ENCODE measurements at places on chromosomes 6 and 20.

DNA sequence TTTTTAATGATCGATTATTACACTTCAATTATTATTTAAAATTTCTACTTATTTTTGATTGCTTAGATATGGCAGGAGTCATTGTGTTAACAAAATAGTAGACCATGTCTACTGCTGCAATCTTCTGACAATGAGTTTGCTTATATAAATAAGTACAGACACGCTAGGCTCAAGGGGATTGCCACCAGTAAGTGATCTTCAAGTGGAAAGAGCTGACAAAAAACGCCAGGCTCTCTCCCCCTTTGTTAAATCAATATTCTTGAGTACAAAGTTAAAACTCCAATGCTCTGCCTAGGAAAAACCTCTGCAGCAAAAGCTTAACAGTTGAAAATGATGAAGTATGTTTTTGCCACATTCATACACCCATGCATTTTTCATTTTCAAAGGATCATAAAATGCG lies 738.1 kb downstream of the HDGFL1 start:
- no peak overlapping the region for H3K4me3 ChIP-seq
- no peaks in the 10 kb centered on the region for H3K36me3 ChIP-seq
- H3K27me3 ChIP-seq = no peaks in the 10 kb centered on the region
- H3K4me1 ChIP-seq = no peaks in the 10 kb centered on the region
- DNase-seq = no peak

DNA sequence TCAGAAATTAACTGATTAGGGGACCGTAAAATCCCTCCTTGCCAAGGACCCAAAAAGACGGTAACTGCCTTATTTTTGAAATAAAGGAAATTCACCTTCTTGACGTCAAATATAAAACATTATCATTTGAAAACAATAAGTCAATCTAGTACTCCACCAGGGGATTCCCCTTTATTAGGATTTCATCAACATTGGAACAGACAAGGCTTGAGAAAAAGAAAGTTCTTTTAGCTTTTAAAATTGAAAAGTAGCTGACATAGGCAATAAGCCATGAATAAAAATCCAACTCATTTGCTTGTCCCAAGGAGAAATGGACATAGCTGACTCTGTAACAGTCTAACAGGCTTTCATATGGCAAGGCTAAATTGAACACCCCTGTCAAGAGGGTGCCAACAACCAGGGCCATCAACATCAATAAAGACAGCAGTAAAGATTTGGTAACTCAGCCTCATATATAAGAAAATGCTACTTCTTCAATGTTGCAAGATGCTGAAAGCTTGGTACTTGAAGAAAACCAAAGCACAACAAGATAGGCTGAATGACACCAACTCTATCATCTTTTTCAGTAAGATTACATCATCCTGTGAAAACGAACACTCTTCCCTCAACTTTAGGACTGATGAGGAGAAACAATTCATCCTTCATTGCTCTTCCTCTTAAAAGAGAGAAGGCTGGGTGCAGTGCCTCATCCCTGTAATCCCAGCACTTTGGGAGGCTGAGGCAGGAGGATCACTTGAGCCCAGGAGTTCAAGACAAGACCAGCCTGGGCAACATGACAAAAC lies 121.0 kb upstream of the PRDM1 start:
- DNase-seq = no peak
- H3K4me1 ChIP-seq = peaks cover 3% of the 10 kb centered on the region
- no peak overlapping the region for H3K27ac ChIP-seq
- peaks cover 19% of the 10 kb centered on the region for H3K36me3 ChIP-seq

- H3K36me3 ChIP-seq = peaks cover 17% of the 10 kb centered on the region
- H3K27ac ChIP-seq = no peak overlapping the region
- peaks cover 37% of the 10 kb centered on the region for H3K4me1 ChIP-seq
- DNase-seq = no peak
These were observed 5.0 kb upstream of the NEDD9 start for GRCh38 chr6:11237428-11237827.

DNA sequence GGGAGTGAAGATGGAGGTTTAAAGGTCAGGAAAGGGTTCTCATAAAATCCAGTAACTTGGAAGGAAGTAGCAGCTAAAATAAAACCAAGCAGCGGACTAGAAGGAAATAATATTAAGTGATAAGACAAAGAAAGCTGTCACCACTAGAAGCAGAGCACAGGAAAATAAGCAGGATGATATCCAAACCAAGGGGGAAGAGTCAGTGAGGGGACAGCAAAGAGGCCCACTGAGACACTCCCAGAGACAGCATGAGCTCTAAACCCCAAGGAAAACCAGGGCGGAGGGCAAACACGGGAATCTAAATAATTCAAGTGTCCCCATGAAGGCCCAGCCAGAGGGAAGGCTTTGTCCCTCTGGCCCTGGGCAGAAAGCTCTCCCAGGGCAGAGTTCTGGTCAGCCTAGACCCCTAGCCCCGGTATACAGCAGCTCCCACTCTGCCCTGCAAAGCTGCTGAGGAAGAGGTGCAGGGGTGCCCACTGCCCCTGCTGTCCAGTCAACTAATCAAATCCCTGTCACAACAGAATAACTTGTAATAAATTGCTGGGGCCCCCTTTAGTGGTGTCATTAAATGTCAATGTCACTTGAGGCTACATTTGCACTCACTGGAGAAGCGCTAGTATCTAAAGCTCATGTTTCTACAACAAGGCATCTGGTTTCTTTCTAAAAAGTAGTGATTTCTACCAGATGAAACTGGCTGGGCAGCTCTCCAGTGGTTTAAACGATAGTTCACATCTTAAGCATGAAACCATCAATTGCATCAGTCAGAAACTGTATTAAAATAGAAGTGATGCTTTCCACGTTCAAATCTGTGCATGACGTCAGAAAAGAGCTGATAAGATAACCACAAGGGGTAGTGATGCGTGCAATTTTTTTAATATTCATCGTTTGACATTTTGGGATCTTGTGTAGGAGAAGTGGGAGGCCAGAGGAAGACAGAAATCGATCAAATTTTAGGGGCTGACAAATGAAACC lies 13.6 kb downstream of the PDE10A start:
- no peak for DNase-seq
- no peaks in the 10 kb centered on the region for H3K4me1 ChIP-seq
- H3K36me3 ChIP-seq = no peaks in the 10 kb centered on the region
- H3K27ac ChIP-seq = no peak overlapping the region

DNA sequence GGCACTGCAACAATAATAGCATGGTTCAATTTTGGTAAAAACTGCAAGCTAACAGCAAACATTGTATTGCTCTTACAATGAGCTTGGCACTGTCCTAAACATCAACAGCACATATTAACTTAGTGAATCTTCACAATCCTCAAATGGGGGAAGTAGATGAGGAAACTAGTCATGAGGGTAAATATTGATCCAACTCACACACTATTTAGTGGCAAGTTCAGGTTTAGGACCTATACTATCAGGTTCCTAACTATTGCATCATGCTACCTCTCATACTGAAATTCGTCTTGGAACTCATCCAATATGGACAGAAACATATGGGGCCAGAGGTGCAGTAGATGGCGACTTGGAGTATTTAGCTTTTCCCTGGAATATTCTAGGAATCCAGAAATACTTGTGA lies 34.2 kb downstream of the FKBP1C start:
- no peaks in the 10 kb centered on the region for H3K36me3 ChIP-seq
- no peak for DNase-seq
- H3K27ac ChIP-seq = no peak overlapping the region
- no peaks in the 10 kb centered on the region for H3K4me1 ChIP-seq
- no peaks in the 10 kb centered on the region for H3K27me3 ChIP-seq

GRCh38 chr20:8809107-8809953 lies 259.6 kb upstream of the PLCB4 start:
- no peaks in the 10 kb centered on the region for H3K36me3 ChIP-seq
- no peak for DNase-seq
- H3K4me3 ChIP-seq = no peak overlapping the region
- H3K27ac ChIP-seq = no peak overlapping the region
- H3K27me3 ChIP-seq = no peaks in the 10 kb centered on the region

- H3K27ac ChIP-seq = no peak overlapping the region
- H3K4me3 ChIP-seq = no peak overlapping the region
- peaks cover 15% of the 10 kb centered on the region for H3K4me1 ChIP-seq
- no peaks in the 10 kb centered on the region for H3K27me3 ChIP-seq
- no peak for DNase-seq
These were observed 16.8 kb downstream of the SLC17A2 start for GRCh38 chr6:25913741-25914140.

DNA sequence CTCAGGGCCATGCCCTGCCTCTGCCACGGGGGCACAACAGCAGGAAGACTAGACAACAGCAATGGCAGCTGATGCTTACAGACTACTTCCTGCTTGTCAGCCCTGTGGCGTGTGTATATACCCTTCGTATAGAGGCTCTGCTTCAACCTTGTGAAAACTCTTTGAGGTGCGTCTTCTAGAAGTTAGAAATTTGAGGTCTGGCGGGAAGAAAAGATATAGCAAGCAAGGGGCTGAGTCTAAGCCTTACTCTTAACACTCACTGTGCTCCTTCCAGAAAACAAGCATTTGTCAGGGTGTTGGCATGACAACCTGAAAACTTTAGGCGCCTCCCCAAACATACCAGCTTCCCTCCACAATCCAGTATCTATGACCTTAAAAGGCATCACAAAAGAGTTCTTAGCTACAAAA lies 33.3 kb downstream of the JPH2 start:
- DNase-seq = no peak
- H3K27me3 ChIP-seq = peaks cover 12% of the 10 kb centered on the region
- H3K4me3 ChIP-seq = no peak overlapping the region
- no peaks in the 10 kb centered on the region for H3K36me3 ChIP-seq
- peaks cover 3% of the 10 kb centered on the region for H3K4me1 ChIP-seq
- H3K27ac ChIP-seq = no peak overlapping the region

DNA sequence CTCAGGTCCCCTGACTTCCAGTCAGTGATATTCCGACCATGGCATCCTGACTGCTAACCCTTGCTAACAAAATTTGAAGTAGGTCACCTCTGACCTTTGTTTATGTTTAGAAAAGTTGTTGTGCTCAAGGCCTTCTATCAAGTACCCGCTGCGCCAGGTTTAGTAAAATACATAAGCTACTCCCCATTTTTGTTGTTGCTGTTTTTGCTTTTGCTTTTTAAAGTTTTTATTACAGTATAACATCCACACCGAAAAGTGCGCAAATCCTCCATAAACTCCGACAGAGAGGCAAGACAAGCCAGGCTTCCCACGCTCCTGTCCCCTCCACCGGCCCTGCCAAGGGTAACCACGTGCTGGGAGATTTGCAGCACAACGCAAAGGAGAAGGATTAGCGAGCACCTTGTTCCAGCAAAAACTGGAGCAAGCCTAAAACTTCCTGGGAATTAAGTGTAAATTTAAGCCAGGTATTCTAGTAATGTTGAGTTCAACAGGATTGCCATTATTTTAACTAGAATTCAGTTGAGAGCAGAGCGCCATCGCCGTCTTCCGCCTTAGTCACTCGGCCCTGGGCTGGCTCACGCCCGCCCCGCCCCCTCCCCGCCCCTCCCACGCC lies 17.8 kb upstream of the HMGN4 start:
- H3K4me1 ChIP-seq = peaks cover 30% of the 10 kb centered on the region
- DNase-seq = no peak
- no peaks in the 10 kb centered on the region for H3K27me3 ChIP-seq
- H3K36me3 ChIP-seq = peaks cover 1% of the 10 kb centered on the region
- peak overlapping the region; percentile 93 for H3K27ac ChIP-seq
- H3K4me3 ChIP-seq = peak overlapping the region; percentile 74

- peak overlapping the region; percentile 70 for H3K27ac ChIP-seq
- H3K4me3 ChIP-seq = peak overlapping the region; percentile 96
- peaks cover 43% of the 10 kb centered on the region for H3K4me1 ChIP-seq
- no peaks in the 10 kb centered on the region for H3K27me3 ChIP-seq
- no peak for DNase-seq
These were observed 423 bp downstream of the KLHDC3 start for GRCh38 chr6:43014434-43014909.

GRCh38 chr20:23928788-23929187 lies 49.2 kb upstream of the CST5 start:
- H3K4me3 ChIP-seq = no peak overlapping the region
- no peaks in the 10 kb centered on the region for H3K36me3 ChIP-seq
- peaks cover 2% of the 10 kb centered on the region for H3K27me3 ChIP-seq
- no peak overlapping the region for H3K27ac ChIP-seq
- H3K4me1 ChIP-seq = peaks cover 18% of the 10 kb centered on the region
- DNase-seq = peak; percentile 61

DNA sequence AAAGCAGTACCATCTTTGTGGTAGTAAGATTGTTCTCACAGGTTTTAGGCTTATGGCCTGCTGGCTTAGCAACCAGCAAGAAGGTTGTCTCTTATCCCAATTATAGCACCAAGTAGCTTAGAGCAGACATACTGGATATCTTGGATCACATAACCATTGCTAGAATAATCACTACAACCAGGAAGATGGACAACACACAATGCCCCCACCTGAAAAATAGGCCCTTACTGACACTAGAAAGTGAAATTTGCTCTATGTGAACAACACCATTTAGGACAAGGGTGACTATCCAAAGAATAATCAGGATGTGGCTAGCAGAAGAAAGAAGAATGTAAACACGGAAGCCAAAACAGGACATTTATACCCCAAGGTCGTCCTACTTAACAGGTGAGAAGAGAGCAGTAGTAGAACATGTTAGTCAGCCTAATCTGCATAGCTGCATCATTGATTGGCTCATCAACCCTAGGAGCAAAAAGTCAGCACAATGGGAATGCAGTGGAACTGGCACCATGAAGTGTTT lies 172.7 kb upstream of the MARCKS start:
- no peak overlapping the region for H3K4me3 ChIP-seq
- no peak overlapping the region for H3K27ac ChIP-seq
- DNase-seq = no peak
- no peaks in the 10 kb centered on the region for H3K27me3 ChIP-seq
- H3K4me1 ChIP-seq = no peaks in the 10 kb centered on the region

GRCh38 chr6:8743170-8743745 lies 307.9 kb upstream of the SLC35B3 start:
- H3K4me3 ChIP-seq = peak overlapping the region; percentile 48
- H3K4me1 ChIP-seq = no peaks in the 10 kb centered on the region
- no peaks in the 10 kb centered on the region for H3K36me3 ChIP-seq
- H3K27me3 ChIP-seq = no peaks in the 10 kb centered on the region
- no peak overlapping the region for H3K27ac ChIP-seq
- no peak for DNase-seq

DNA sequence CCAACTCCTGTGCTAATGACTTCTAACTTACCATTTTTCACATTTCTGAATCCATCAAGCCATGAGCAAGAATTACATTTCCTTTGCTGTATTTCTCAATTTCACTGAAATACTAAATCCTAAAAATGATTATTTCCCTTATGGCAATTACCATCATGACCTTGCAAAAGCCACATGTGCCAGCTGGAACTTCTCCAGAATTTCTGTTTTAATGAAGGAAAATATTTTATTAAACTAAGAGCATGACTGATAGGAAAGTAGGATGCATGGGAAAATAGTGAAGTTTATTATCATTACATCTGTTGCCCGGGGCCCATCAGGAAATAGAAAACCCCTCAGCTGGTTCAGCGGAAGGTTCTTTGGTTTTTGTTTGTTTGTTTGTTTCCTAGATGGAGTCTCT lies 14.4 kb upstream of the TMEM242 start:
- H3K4me3 ChIP-seq = no peak overlapping the region
- no peak for DNase-seq
- H3K36me3 ChIP-seq = no peaks in the 10 kb centered on the region
- H3K4me1 ChIP-seq = no peaks in the 10 kb centered on the region

- H3K4me1 ChIP-seq = no peaks in the 10 kb centered on the region
- H3K27me3 ChIP-seq = no peaks in the 10 kb centered on the region
- no peak for DNase-seq
- no peak overlapping the region for H3K4me3 ChIP-seq
- no peak overlapping the region for H3K27ac ChIP-seq
These were observed 134.8 kb upstream of the FOXA2 start for GRCh38 chr20:22719167-22719591.

GRCh38 chr6:722077-722524 lies 29.2 kb upstream of the EXOC2 start:
- peaks cover 7% of the 10 kb centered on the region for H3K27me3 ChIP-seq
- DNase-seq = peak; percentile 86
- H3K4me1 ChIP-seq = peaks cover 8% of the 10 kb centered on the region

Measured in activated CD8-positive, alpha-beta memory T cell treated with anti-CD3 and anti-CD28 coated beads, Interleukin-2, amount 10 ng/mL, durations not matched to agents 7 days and 5 days (primary cell).